ENCODE measurements at places on chromosomes 16 and 17.

GRCh38 chr17:78682363-78682762 is 99.7 kb downstream of the CYTH1 start:
- DNase-seq, result no peak

GRCh38 chr16:72002619-72003018 is 2.4 kb upstream of the PKD1L3 start:
- DNase-seq, result no peak

DNA sequence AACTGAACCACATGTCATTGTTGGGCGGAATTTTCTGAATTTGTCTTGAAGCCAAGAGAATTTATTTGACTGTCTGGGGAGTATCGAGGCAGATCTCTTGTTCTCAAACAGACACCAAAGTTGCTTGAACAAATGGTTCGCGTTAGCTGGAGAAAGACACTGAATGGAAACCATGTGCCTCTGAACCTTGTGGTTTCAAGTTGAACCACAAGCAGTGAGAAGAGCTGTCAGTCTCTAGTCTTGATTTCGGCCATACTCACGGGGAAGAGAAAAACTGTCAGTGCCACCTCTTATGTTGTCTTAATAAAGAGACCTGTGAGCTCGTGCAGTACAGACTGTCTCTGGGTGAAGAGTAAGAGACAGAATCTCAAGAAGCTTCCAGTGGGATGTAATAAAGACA is 886.5 kb upstream of the SOX9 start:
- DNase-seq, result no peak

GRCh38 chr17:63701868-63702720 is 2.2 kb upstream of the LIMD2 start:
- DNase-seq, result peak; percentile 86

DNA sequence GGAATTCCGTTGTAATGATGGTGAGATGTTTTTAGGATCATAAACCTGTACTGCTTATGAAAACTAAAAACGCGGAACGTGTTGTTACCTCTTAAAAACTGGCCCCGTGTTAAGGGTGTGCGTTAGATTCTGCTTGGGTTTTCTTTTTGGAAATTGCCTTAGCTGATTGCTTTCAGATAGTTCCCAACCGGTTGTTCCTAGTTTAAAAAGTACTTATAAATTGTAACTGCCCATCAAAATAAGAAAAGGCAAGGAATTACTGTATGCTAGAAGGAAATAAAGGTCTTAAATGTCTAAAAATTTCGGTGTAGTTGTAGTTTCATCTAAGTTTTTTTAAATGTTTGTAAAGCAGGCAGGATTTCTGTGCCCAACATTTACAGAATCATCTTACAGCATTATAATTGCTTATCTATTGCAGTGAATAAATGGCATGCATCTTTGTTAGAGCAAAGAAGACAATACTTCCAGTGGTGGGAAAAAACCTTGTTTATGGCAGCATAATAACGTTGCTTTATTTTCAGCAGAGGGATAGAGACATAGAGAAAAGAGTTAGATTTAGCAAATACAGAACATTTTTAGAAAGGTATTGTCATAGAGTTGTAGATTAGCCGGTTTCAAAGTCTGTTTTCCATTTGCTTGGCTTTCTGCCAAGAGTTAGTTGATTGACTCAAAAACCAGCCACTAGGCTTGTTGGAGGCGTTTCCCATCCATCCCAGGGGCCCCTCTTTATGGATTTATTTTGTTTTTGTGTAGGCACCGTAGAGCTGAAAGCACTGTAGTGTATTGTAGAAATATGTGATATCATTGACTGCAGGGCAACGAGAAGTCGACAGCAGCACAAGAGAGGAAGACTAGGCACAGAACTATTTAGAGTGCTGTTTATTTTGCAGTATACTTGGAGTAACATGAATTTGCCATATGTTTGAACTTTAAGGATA is 1.7 kb downstream of the PPM1D start:
- peak; percentile 69 for DNase-seq

DNA sequence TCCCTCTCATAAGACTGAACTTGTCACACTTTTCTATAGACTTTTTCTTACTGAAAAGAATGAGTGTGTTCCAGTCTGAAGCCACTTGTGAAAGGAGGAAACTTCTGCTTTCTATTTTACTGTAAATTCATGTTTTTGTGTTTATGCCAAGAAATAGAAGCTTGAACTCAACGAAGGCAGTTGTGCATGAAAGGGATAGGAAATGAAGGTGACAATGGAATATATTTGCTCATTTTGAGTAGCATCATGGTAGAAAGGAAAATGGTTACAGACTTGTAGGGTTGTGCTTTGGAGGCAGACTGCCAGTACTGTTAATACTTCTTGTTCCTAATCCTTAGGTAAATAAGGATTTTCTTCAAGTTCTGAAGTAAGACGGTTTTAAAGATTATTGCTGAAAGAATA is 8.1 kb downstream of the CLTC start:
- DNase-seq, result no peak

DNA sequence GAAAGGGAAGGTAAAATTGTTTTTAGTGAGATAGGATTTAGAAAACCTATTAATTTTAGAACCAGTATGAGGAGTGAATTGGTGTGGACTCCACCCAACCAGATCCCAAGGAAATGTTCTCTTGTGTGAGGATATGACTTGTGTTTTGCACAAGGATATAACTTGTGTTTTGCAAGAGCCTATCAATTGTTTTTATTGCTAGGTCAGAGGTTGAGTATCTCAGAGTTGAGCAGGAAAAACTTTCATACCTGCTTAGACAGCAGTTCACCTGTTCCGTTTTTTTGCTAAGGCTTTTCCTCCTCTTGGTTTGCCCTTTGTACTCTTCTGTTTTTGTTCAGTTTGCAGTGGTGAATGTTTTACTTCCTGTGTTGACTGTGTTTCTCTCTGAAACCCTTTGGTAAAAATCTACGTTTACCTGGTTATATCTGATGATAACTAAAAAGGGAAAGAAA is 5.1 kb downstream of the NBR1 start:
- no peak for DNase-seq

GRCh38 chr17:37770631-37771518 is 26.0 kb upstream of the HNF1B start:
- peak; percentile 25 for DNase-seq
